Lung microvascular endothelial cell (primary cell): ENCODE measurements at places on chromosomes 4 and X. TPM values are rescaled to one million over a fixed set of nuclear protein-coding genes. Genes with fewer than 3 reads are reported as not detected.

GRCh38 chrX:41960142-41960541 is 36.8 kb upstream of the CASK start:
- no peak for DNase-seq

GRCh38 chrX:51435101-51435500 is 61.3 kb downstream of the NUDT11 start:
- no peak for DNase-seq

The ZFYVE28 gene
- 1.8 and 2.6 TPM in 2 replicates for total RNA-seq

The TKTL2 gene
- total RNA-seq: not detected in 2 replicates
